Suppressor macrophage (primary cell): ENCODE measurements at places on chromosomes 12 and 14.
A peak's percentile ranks its signal among the peaks of the same experiment; 100 is the strongest.

DNA sequence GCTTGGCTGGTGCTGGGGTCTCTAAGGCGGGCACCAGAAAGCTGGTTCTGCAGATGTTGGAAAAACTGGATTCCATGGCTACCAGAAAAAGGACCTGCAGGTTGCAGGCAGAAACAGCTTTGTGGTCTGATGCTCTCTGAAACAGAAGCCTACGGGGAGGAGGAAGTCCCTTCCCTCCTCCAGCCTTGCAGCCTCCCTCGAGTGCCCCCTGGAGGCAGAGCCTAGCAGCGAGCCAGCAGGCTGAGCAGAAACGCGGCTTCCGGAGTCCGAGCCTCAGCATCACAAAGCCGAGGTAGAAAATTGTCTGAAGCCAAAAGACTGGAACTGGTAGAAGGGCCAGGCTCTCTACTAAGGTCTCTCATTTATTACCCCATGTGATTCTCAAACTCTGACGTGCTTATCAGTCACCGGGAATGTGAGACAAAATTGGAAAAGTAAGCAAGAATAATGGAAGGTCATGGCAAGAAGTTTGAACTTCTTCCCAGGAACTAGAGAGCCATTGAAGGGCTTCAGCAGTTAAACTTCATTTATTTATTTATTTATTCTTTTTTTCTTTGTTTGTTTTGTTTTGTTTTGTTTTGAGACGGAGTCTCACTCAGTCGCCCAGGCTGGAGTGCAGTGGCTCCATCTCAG, 82.2 kb upstream of the CPSF6 start:
- DNase-seq, result peak; percentile 95

GRCh38 chr12:6080149-6081045, 44.1 kb downstream of the VWF start:
- DNase-seq, result no peak

DNA sequence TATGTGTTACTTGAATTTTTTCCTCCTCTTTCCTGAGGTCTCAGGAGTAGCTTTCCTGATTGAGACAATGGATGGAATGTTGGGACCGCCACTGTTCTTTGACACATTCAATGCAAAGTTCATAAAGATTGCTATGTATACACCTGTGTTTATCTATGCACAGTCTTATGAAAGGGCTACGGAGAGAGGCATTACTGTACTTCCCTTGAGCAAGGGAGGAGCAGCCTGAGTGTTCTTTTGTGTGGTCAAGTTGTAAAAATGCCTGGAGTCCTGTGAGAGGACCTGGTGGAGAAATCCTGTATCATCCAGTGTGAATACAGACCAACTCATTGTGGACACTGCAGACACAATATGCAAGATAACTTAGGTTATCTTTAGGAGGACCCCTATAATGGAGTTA, 1.2 kb downstream of the SRGAP1 start:
- DNase-seq, result peak; percentile 7

GRCh38 chr12:25051656-25052195, 102.8 kb upstream of the BCAT1 start:
- DNase-seq, result peak; percentile 77

GRCh38 chr12:2540535-2540941, 254.2 kb upstream of the FKBP4 start:
- DNase-seq, result no peak

DNA sequence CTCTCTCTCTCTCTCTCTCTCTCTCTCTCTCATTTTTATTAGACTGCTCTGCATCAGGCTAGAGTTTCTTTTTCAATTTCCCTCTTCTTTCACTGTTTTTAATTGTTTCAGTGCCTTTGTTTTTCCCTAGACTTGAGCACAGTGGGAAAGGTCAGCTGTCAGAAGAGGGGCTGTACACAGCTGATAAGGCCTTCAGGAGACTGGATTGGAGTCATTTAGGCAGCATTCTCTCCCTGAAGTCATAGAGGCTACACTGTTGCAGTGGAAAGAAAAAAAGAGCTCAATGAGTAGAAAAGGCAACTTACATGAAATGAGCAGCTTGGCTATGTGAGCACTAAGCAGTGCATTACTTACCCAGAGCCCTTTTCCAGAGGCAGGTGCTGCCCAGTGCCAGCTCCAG, 456.9 kb downstream of the NRXN3 start:
- DNase-seq, result no peak

GRCh38 chr12:32734952-32735351, 20.7 kb downstream of the YARS2 start:
- no peak for DNase-seq

GRCh38 chr14:100391724-100392123, 68.6 kb downstream of the SLC25A47 start:
- DNase-seq, result no peak

DNA sequence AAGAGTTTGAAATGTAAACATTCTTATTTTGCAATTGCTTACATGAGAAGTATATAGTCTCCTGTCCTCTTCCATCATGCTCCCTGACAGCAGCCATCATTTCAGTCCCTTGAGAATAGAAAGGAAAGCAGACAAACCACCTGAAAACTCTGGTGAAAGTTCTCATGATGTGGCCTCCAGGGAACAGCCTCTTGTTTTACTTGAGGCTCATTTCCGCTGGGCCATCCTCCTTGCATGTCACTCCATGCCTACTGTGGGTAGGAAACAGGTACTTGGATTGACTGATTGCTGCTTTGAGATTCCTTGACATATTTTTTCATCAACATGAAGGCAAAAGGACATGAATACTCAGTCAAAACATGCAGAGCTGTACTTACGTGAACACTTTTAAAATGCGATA, 6.0 kb downstream of the SYT1 start:
- DNase-seq, result no peak

GRCh38 chr14:24437020-24437735, 5.4 kb downstream of the SDR39U1 start:
- no peak for DNase-seq

GRCh38 chr12:104423273-104423672, 33.5 kb upstream of the CHST11 start:
- DNase-seq, result no peak

DNA sequence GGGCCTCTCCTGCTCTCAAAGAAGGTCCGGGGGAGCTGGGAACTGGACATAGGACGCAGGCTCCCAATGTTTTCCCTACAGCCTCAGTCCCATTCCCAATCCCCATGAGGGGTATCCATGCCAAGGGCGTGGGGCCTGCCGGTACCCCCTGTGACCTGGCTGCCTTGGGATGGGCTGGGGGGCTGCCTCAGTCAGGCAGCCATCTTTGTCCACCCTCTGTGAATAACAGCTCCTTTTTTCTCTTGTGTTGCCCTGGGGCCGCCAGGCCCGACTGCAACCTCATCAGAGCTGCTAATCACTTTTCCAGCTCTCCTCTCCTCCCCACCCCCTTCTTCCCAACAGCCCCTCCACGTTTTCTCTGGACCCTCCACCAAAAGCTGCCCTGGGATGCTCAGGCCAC, 11.2 kb downstream of the FIGNL2 start:
- DNase-seq, result no peak

GRCh38 chr12:77500089-77500488, 330.6 kb upstream of the NAV3 start:
- no peak for DNase-seq

GRCh38 chr14:99982537-99983250, 82.5 kb upstream of the EVL start:
- DNase-seq, result peak; percentile 57

GRCh38 chr12:108855284-108856169, 1.9 kb downstream of the SSH1 start:
- peak; percentile 64 for DNase-seq

DNA sequence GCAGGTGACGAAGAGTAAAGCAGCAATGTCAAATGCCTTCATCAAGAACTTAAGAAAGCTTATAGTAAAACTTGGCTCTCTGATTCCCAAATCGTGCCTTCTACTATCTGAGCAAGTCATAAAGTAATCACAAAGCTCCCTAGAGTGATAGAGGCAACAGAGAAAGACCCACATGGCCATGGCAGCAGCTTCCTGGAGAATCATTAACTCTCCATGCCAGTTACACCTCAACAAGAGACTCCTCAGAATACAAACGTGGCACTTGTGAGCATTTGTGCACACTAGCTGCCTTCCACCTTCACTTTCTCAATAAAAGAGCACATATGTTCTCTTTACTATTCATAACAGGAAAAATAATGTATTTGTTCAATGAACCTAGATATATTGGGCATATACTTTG, 48.0 kb downstream of the PLCZ1 start:
- no peak for DNase-seq

DNA sequence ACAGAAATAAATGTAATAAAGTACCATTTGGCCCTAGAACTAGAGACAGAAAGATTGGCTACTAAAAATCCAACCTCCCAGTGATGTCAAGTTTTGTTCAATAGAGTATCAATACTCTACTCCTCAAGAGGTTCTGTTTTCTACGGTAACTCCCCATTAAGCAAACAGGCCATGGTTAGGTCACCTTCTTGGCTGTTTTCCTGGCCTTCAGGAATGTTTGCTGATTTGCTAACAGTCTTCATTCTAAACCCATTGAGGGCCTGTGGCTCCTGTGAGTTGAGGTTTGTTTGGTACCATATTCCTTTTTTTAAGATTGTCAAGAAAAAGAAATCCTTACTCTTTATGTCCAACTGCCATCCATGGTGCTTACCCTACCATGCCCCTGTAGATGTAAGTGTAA, 1022.0 kb upstream of the TMEM132C start:
- no peak for DNase-seq

GRCh38 chr12:122870867-122871664, 24.9 kb downstream of the VPS37B start:
- DNase-seq, result peak; percentile 64

DNA sequence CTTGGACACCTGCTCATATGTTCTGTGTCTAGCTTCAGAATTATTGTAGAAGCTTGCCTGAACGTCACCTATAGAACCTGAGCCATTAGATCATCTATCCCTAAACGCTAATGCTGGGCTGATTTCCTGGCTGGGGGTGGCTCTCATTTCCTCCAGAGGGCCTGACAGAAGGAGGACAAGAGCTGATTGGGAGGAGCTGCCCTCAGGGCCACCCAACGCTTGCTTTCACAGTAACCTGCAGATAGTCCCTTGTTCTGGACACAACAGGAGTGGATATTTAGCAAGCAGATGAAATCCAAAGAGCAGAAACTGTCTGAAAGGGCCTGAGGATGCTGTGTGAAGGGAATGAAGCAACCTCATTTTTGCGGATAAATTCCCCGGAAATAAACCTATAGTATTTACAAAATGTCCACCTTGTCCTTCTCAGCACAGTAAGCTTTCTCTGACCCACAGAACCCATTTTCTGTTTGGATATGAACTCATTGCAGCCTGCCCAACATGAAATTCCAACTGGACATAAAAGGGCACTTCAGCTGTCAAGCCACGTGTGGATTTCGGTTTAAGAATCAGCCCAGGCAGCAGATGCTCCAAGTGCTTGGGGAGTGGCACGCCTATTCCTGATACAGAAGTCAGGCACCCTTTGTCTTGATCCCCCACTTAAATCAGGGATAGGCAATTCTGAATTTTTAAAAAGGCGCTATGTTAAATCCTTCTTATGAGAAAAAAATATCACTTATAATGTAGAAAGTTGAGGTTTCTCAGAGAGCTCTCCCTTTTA, 32.8 kb upstream of the TUBA1C start:
- DNase-seq, result no peak

DNA sequence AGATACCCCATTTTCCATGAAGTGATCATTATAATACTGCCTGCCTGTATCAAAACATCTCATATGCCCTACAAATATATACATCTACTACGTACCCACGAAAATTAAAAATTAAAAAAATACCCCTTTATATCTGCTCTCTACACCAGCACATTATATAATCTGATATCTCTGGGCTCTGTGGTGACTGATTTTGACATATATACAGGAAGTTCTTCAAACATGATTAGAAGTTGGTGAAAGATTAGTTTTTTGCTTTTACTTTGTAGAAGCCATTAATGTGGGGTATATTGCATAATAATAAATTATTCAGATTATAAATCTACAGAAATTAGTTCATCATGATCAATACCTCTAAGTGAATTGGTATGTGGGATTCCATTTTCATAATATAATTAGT, 126.7 kb upstream of the MDM1 start:
- DNase-seq, result no peak

DNA sequence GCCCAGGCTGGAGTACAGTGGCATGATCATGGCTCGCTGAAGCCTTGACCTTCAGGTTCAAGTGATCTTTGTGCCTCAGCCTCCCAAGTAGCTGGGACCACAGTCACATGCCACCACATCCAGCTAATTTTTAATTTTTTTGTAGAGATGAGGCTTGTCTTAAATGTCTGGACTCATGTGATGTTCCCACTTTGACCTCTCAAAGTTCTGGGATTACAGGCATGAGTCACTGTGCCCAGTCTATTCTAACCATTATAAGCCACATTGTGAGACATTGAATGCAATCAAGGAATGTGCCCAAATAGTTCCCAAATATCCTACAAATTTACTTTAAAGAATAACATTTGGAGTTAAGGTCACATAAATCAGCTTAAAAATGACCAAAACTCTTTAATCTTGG, 130.7 kb upstream of the ARID2 start:
- DNase-seq, result no peak

- peak; percentile 35 for DNase-seq
Observed at GRCh38 chr12:20601668-20602280, 93.4 kb upstream of the SLCO1C1 start.

GRCh38 chr14:66709291-66709690, 201.3 kb downstream of the GPHN start:
- peak; percentile 6 for DNase-seq

GRCh38 chr12:12441843-12442461, 85.1 kb downstream of the BORCS5 start:
- DNase-seq, result no peak

DNA sequence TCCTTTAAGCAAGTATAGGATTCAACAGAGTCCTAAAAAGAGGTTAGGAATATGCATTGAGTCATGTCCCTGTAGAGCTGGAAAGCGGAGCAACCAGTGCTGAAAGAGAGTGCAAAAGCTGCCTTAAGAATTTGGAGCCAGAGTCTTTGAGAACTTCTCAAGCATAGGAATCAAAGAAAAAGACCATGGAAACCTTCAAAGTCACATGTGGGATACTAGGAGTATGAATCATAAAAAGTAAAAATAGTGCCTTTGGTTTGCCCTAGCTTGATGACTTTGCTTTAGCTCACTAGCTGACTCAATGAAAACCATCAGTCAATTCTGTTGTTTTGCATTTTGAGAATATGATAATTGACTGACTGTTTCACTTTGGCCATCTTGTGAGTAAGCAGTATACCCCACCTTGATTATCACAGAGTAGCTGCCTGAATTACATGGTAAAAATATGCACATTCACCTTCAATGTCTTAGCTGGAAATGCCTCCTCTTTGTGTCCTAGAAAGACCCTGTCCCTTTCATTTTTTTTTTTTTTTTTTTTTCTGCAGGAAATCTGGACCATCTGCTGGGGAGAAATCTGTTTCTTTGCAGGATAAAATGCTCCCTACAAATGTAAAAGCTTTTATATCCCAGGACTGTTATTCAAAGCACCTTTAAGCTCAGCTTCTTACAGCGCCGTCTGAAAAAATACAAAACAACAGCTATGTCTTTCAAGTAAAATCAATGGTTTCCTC, 248.6 kb upstream of the KRR1 start:
- no peak for DNase-seq

- DNase-seq, result peak; percentile 15
Observed at GRCh38 chr12:6154730-6155459, 30.4 kb upstream of the VWF start.

- no peak for DNase-seq
Observed at GRCh38 chr14:50728836-50729235, 60.7 kb upstream of the SAV1 start.

- peak; percentile 59 for DNase-seq
Observed at GRCh38 chr14:69046476-69046860, 67.4 kb upstream of the ACTN1 start.
